ENCODE measurements at places on chromosomes 4 and X.

DNA sequence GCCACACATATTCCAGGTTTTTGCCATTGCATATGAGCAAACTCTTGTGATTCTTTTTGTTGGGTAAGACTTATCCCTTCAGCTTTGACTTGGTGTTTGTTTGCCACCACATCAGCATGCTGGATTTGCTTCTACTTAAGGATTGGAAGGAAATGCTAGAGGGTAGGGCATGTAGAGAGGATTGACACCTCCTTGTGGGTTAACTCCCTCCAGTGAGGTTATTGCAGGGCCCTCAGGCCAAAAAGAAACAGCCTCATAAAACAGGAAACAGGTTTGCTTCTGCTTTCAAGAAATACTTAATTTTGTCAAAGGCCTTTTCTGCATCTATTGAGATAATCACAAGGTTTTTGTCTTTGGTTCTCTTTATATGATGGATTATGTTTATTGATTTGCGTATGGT, 15.2 kb upstream of the INPP4B start:
- no peak for DNase-seq

GRCh38 chr4:55116450-55116849, 8.9 kb downstream of the KDR start:
- no peak for DNase-seq

DNA sequence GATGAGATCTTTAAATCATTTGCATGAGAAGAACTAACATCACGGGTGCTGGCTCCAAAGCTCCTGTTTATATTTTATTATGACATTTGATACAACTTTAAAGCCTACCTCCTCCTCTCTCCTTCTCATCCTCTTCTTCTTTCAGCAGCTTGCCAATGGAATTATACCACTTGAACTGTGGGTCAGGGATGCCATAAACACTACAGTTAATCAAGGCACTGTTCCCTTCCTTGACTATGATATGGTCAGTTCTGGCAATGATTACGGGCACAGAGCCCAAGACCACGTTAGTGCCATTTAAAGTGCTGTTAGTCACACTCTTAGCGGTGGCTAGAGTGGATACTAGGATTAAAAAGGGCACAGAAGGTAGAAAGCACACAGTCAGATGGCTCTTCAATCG, 20.7 kb downstream of the MFAP3L start:
- DNase-seq, result no peak

DNA sequence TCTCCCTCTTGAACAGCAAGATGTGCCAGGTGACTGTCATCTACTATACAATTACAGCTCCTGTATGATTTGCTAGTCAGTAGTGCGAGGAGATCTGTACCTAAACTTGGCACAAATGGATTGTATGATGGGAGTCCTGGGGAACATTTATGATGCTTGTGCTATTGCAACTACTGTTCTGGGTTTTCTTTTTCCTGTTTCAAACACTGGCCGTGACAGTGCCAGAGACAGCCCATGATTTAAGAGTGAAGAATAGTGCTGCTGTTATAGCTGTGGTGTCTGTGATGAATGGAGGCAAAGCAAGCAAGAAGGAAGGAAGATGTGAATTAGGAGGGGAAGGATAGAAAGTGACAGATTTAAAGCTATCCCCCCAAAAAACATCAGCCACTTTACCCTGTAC, 1868.9 kb downstream of the PCDH7 start:
- DNase-seq, result no peak

- no peak for DNase-seq
Observed at GRCh38 chrX:54030329-54030728, 13.9 kb downstream of the PHF8 start.

GRCh38 chr4:30744957-30745640, 24.9 kb downstream of the PCDH7 start:
- no peak for DNase-seq

DNA sequence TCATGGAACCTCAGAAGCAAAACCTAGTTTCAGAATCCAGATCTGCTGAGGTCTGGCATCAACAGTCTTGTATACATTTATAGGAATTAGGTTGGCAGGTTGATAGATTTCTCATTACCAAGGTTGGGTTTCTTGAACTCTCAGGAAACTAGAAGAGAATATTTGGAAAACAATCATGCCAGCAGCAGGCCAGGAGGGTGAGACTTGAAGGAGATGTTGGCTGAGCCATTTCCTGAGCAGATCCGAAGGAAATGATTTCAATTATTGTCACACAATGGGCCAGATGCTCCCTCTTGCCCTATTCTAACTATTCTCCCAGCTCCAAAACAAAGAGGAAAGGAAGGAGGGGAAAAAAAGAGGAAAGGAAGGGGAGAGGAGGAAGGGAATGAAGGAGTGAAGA, 45.2 kb downstream of the SHROOM4 start:
- no peak for DNase-seq

DNA sequence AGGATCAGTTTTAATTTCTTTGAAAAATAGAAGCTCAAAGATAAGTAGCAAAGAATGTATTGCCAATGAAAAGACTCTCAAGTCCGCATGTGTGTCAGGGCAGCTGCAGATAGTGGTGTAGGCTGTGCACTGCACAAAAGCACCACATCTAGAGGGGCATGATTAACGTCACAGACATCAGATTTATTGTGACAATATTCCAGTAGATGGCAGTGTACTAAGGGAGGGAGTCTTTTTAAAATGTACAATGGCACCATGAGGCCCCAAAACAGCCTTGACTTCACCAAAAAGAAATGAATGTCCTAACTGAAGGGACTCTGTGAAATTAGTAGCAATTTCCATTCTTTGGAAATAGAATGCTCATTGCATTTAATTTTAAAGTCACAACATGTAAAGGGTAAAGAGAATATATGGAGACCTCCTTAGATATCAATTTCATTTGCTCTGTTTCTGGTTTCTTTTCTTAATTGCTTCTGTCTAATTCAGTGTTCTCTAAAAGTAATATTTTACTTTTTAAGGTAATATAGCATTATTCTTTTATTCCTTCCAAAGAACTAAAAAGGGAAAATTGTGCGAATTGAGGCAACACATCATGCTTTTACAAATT, 98.4 kb downstream of the ZNF827 start:
- DNase-seq, result peak; percentile 46

DNA sequence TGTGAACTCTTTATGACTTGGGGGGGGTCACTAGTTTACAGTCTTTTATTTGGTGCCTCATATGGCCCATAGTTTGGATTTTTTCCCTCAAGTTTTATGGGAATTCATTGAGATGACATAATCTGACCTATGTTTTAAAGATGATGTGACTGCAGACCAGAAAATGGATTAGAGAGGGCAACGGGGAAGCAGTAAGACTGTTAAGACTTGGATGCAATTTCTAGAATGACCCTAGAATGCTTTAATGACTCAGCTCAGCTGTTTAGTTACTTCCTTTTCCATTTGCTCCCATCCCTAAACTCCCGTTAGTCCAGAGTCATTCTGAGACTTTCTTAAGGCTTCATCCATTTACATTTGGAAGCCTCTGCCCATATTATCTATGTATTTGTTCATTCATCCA, 59.9 kb upstream of the PDGFRA start:
- no peak for DNase-seq

DNA sequence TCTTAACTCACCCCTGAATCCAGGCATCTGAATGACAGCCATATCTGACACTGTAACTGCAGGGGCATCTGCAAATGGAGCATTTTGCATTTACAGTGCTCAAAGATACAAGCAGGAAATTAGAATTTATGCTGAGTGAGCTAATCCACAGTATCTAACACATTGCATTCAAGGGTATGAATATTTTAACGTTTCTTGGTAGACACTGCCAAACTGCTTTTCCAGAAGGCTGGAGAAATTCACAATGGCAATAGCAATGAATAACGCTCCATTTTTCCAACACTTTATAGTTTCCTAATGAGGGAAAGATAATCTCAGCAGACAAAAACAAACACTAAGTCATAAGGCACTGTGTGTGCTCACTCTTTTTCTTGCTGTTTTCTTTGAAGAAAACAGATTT, 30.9 kb downstream of the AADAT start:
- DNase-seq, result no peak

DNA sequence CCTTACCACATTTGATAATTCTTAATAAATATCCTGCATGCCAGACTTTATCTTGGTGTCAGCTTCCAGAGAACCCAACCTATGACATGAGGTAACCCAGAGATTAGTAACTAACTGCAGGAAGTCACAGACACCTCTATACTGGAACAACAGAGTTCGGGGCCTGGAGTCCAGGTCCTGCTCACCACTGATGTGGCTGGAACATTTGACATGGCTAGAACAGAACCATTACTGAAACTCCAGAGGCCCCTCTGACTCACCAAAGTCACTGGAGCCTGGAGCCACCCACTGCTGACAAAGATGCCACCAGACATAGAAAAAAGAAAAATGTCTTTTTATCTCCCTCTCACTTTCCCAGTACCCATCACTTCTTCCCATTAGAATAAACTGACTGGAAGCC, 403.7 kb downstream of the MID1IP1 start:
- DNase-seq, result no peak

DNA sequence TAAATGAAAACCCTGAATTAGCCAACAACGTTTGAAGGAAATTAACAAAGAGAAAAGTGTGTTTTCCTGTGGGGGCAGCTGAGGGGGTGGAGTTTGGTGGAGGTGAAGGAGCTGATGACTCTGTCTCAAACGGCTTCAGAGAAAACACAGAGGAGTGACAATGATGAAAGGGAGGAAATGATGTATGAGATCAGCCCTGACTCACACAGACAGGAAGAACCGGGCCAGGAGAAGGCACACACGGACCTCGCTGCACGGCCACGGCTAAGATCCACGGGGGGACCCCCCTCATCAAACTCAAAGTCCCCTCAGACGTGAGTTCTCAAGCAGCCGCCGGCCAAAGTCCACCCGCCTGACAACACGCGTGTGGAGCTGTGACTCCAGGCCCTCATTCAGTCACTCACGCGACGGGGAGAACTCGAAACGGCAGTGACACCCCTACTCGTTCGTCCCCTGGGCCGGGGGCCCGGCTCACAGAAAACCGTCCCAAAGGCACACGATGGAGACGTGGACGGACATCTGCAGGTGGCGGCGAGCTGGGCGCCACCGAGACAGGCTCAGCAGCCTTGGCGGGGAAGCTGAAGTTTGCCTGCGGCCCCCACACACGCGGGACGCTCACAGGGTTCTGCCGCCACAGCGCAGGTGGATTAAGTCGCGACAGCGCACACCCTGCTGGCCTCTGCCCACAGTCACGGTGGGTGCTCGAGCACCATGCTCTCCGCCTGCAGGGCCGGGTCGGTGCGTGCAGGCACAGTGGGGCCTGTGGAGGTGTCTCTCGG, 28.8 kb downstream of the PPP2R3B start:
- DNase-seq, result peak; percentile 58

GRCh38 chrX:9327747-9328145, 137.1 kb upstream of the TBL1X start:
- no peak for DNase-seq

DNA sequence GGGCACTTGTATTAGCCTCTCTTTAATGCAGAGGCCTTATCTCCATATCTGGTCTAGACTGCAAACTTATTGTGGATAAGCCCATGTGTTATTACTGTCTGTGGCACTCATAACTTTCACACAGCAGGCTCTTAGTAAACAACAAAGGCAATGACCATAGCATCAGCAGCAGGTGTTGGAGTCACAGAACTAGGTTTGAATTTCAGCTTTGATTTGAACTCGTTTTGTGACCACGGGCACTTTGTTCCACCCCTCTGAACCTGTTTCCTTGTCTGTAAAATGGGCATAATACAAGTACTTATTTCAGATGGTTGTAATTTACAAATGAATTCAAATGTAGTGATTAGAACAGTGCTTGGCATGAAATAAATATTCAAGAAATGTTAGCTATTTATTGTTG, 121.8 kb upstream of the C1GALT1C1 start:
- DNase-seq, result no peak

DNA sequence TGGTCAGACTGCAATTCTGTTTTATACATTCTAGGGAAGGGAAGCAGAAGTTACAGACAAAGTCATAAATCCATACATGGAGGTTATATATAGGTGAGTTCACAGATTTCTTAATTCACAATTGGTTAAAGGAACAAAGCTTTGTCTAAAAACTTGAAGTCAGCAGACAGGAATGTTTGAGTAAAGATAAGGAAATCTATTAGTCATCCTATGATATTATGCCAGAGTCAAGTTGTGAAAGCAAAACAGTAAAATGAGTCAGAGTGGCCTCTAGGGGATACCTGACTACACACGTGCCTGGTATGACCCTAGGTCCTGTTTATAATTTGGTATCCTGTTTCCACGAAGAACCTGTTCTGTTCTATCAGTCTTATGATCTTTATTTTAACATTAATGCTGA, 31.5 kb downstream of the ACTRT1 start:
- no peak for DNase-seq

Data from CD4-positive, alpha-beta T cell treated with Interleukin-2 at 100 ng/mL for 4 hours (primary cell).